AG08395 (cell line): ENCODE measurements at places on chromosomes 6 and 20.

- no peak for DNase-seq
Observed at GRCh38 chr6:167219967-167220512, 62.3 kb upstream of the GPR31 start.

DNA sequence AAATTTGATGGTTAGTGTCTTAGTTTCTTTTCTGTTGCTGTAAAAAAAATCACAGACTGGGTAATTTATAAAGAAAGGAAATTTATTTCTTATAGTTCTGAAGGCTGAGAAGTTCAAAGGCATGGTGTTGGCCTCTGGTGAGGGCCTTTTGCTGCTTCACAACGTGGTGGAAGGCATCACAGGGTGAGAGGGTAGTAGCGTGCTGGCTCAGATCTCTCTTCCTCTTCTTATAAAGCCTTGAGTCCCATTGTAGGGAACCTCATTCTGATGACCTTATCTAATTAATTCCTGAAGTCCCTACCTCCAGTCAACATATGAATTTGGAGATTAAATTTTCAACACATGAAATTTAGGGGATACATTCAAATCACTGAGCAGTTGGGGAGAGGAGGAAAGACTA is 62.0 kb downstream of the ARID1B start:
- no peak for DNase-seq

GRCh38 chr6:17107863-17108262 is 6.0 kb downstream of the STMND1 start:
- peak; percentile 71 for DNase-seq

DNA sequence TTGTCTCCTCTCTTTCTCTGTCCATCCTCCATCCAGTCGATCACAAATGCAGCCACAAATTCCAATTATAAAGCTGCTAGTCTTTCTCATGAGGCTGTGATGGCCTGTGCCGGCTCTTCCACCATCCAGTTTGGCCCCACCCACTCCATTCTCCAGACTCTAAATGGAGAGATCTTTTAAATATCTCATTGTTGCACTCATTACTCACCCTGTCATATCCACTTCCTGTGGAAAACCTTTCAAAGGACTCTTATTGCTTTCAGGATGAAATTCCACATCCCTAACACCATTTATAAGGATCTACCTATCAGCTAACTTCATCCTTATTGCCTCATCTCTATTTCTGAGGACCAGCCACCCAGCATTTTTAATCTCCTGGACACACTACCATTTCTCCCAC is 70.6 kb downstream of the NRN1 start:
- peak; percentile 60 for DNase-seq

DNA sequence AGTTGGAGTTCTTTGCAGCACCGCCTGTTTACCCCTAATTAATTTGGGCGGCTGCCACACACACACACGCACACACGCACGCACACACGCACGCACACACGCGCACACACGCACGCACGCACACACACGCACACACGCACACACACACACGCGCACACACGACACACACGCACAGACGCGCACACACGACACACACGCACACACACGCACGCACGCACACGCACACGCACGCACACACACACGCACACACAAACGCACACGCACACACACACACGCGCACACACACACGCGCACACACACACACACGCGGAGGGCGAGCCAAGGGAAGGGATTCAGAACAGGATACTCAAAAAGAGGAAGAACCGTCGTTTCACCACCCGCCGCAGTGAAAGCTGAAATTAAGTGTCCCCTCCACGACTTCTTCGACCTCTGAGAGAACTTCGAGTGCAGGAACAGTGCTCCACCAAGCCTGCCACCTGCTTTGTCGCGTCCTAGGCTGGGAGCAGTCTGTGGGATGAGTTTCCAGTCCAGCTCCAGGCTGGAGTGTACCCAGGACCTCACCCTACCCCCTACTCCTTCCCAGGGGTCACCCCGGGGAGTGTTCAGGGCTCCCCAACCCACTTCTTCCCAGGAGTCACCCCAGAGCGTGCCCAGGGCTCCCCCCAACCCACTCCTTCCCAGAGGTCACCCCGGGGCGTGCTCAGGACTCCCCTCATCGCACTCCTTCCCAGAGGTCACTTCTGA is 1.1 kb downstream of the RNASET2 start:
- no peak for DNase-seq

- no peak for DNase-seq
Observed at GRCh38 chr6:141704151-141704550, 428.6 kb upstream of the GJE1 start.

DNA sequence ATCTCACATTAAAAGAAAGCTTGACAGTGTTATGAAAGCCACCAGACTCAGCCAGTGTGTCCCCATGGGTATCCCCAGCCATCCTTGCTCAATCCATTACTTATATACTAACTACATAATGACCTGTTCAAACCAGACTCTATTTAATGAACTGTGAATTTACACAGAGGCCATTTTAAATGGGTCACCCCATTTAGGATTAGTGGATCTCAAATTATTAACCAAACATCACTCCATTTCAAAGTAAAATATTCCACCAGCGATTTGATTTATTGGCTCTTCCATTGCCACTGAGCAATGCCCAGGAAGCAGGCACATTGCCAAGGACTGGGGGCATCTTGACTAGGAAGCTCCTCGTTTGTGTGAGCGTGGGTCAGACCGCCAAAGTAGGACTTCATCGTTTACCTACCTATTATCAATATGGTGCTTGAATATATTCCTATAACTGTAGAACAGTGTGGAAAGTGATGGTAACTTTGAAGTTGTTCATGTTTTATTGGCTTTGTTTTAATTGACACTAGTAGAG is 15.5 kb upstream of the NPEPL1 start:
- DNase-seq = no peak

GRCh38 chr20:13262671-13263360 is 41.7 kb downstream of the ISM1 start:
- DNase-seq = no peak

GRCh38 chr6:13030396-13030795 is 297.9 kb downstream of the TBC1D7 start:
- no peak for DNase-seq

- DNase-seq = peak; percentile 37
Observed at GRCh38 chr20:50302341-50303057, 111.9 kb downstream of the CEBPB start.

DNA sequence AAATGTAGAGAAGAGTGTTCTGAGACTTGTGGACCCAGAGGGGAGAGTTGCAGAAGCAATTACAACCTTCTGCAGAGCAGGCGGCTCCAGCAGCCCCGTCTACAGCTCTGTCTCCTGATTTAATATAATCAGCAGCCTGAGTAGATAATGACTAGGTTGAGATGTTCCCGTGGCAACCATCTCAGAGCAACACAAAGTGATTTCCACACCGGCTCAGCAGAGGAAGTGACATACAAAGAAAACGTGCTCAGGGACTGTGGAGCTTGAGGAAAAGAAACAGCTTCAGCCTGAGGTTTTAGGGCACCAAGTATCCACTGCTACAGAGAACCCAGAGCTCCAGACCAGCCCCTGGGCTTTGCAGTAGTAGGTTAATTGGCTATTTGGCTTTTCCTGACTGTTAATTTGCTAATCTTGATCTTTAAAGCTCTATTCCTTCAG is 136.4 kb downstream of the MTFR2 start:
- DNase-seq = peak; percentile 83

GRCh38 chr20:62423326-62423706 is 4.0 kb downstream of the RBBP8NL start:
- DNase-seq = no peak
